Ureter (tissue), 1 donor: ENCODE measurements at places on chromosomes 2 and 18. TPM values are rescaled to one million over a fixed set of nuclear protein-coding genes. Genes with fewer than 3 reads are reported as not detected.

The WNT6 gene
- total RNA-seq, result 0.78 TPM

GRCh38 chr2:241053576-241054251 is 48.4 kb downstream of the MTERF4 start:
- DNase-seq, result no peak

The GPAT2 gene
- total RNA-seq, result 6.7 TPM

DNA sequence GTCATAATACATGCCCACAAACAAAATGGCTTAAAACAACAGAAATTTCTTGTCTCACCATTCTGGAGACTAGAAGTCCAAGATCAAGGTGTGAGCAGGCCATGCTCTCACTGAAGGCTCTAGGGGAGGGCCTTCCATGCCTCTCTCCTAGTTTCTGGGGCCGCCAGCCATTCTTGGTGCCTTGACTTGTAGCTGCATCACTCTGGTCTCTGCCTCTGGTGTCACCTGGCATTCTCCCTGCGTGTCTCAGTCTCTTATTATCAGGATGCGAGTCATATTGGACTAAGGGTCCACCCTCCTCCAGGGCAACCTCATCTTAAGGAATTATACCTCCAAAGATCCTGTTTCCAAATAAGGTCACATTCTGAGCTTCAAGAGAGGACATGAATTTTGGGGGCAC is 76.1 kb downstream of the KCNF1 start:
- no peak for DNase-seq

GRCh38 chr18:73384246-73384645 is 516.5 kb upstream of the NETO1 start:
- DNase-seq, result no peak
